ENCODE measurements at places on chromosomes 5 and 9.

DNA sequence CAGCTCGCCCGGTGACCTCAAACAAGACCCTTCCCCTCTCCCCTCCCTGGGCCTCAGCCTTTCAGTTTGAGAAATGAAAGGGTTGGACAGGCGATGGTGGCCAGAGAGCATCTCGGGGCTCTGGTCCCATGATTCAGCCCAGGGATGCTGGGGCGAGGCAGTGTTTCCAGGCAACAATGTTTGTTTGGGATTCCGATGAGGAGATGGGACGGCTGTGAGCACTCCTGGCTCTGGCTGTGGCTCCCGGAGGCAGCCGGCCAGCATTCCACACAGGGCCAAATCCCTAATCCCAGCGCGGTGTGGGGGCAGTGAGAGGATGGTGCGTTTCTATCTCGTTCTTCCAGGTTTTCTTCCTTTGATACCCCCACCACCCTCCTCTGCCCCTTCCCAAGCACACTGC, 66.0 kb downstream of the HMCN2 start:
- DNase-seq: no peak

DNA sequence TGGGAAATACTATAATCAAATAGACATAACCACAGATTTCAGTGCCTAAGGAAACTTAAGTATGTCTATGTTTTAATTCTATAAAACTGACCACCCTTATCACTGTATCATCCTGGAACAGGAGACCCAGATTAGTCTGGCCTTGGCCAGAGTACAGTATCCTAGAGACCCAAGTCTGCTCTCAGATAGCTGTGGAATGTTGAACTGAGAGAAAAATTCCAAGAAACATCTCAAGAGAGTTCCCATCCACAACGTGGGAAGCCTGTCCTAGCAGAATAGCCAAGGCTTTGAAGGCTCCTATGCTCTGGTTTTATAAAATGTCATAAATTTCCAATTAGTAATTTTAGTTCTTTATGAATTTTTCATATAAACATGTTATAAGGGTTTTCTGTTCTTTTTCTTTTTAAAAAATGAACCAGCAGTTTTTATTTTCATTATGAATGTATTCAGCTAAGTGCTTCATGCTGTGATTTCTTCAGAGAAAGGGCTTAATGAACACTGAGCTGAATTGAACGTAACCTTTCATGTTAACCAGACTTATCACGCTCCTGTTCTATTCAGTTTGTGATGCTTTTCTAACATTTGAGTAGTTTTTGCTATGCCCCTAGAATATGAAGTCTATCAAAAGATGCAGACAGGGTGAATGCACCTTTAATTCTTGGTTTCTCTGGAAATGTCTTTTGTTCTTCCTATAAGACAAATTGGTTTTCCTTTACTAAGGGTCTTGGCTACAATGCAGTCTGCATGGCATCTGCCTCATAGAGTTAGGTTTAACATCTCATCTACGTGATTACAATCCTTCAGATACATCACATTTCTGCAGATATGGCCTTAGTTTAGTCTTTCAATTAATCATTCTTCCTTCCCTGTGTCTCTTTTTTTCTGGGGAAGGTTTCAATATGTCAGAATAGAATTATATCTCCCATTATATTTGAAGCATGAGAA, 230.8 kb downstream of the CYLC2 start:
- DNase-seq: no peak

DNA sequence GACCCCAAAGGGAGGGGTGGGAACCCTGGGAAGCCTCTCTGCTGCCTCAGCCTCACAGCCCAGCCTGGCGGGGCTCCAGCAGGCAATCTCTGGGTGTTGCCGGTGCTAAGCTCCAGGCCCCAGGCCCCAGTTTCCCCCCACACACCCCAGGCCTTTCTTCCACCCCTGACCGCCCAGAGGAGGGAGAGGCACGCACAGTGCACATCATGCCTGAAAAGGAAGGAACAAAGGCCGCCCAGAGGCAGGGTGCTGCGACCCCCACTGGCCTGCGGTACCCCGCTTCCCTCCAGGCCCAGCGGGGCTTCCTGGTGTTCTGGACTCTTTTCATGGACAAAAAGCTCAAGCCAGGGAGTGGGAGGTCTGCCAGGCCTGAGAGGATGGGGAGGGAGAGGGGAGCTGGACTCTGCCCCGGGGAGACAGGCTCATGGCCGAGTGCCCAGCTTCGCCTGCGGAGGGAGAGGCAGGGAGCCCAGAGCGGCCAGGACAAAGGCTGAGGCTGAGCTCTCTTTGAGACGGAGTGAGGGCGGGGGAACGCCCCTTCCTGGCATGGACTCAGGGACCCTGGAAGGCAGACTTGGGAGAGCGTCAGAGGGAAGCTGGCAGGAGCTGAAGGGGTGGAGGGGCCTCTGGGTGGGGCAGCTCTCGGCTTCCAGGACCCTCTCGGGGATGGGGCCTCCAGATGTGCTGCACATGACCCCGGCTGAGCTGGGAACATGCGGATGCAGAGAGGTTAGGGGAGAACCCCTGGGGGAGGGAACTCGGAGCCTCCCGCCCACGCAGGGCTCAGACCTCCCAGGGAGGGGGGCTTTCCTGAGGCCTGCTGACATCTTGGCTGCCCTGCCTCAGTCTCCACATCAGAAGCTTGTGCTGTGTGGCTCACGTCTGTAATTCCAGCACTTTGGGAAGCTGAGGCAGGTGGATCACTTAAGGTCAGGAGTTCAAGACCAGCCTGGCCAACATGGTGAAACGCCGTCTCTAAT, 1.8 kb upstream of the ENTPD2 start:
- no peak for DNase-seq

DNA sequence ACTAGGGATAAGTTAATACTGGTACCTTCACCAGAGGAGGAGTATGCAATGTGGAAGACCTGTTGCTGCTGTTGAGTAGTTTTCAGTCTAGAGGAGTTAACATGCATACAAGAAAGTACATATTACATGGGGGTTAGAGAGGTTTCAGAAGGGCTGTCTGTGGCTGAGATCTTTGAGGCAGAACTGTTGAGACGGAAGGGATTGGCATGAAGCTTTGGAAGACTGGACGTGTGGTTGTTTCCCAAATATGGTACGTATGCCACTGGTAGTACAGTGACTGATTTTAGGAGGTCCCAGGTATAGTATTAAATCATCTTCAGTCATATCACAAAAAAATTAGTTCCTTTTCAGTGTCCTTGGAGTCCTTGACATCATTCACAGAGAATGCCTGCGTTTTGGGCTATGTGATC, 17.6 kb downstream of the TNFAIP8 start:
- no peak for DNase-seq

GRCh38 chr5:44178414-44178813, 210.8 kb downstream of the FGF10 start:
- no peak for DNase-seq

GRCh38 chr9:6870650-6871477, 113.1 kb downstream of the KDM4C start:
- DNase-seq: no peak

- DNase-seq: no peak
These were observed 170.0 kb upstream of the GDNF start for GRCh38 chr5:38009749-38010358.

- no peak for DNase-seq
These were observed 12.7 kb downstream of the EEIG1 start for GRCh38 chr9:127968042-127968441.

DNA sequence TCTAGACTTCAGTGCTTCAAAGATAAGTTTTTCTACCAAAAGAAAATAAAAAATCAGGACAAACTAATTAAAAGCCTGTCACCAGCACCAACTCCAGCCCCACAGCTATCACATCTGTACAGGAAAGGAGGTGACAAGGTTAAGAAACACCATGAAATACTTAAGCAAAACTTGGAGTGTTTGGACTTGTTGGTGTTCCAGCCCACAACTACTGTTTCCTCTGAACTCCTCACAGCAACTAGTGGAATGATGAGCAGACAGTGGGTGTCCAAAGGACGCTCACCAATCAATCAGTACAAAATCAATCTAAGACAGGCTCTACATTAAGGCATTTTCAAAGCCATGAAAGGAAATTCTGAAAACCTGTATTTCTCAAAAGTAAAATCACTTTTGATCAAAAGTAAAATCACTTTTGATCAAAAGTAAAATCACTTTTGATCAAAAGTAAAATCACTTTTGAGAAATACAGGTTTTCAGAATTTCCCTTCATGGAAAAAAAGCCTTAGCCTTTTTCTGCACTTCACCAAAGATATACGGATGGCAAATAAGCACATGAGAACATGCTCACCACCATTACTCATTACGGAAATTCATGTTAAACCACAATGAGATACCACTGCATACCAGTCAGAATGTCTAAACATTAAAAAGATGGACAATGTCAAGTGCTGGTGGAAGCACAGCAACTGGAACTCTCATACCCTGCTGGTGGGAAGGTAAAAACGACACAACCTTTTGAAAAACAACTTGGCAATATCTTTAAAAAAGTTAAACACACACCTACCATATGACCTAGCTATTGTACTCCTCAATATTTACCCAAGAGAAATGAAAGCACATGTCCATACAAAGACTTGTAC, 79.7 kb downstream of the MED27 start:
- no peak for DNase-seq

- DNase-seq: no peak
These were observed 73.8 kb upstream of the RAI14 start for GRCh38 chr5:34582371-34582770.

DNA sequence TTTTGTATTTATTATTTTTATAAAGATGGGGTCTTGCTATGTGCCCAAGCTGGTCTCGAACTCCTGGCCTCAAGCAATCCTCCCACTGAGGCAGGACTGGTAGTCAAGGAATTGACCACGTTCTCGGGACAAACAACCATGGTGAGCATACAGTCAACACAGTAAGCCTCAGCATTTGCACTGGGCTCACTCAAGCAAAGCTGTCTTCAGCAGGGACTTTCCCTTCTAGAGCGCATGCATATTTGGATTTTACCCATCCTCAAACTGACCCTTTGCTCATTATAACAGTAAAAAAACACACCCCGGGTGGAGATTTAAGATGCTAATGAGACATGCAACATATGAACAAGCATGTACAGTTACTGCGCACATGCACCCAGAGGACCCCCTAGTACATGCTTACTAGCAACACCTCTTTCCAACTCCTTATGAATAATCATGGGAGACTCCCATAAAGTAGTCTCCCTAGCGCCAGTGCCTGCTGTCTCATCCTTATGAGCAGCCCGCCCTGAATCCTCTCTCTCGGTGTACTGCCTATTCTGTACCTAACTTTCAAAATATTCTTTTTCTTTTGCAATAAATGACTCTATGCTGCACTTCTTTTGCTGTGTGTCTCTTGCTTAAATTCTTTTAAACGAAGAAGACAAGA, 41.5 kb downstream of the C5orf22 start:
- DNase-seq: no peak

DNA sequence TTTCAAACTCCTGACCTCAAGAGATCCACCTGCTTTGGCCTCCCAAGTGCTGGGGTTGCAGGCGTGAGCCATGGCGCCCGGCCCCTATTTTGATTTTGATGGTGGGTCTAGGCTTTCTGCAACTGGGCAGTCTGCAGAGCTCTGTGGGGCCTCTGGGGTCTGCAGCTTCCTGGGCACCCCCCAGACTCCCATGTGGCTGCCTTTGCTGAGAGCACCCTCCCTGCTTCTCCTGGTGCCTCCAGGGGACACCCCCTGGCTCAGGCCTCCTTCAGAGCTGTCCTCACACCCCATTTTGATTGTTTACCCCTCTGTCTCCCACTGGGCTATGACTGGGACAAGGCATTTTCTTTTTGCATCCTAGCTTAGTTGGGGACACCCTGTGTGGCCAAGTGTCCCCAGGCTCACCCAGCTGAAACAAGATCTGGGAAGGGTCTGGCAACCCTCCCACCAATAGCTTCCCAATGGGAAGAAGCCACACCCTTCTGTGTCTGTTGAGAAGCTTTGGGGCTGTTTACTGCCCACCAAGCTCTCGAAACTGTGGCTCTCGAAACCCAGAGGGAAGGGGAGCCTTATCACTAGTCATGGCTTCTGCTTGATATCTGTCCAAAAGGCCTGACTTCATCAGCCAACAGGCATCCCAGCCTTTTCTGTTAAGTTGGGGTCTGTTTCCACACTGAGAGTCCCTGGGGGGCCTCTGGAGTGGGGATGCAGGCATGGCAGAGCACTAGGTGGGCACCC, 204.4 kb upstream of the IER5L start:
- DNase-seq: no peak

DNA sequence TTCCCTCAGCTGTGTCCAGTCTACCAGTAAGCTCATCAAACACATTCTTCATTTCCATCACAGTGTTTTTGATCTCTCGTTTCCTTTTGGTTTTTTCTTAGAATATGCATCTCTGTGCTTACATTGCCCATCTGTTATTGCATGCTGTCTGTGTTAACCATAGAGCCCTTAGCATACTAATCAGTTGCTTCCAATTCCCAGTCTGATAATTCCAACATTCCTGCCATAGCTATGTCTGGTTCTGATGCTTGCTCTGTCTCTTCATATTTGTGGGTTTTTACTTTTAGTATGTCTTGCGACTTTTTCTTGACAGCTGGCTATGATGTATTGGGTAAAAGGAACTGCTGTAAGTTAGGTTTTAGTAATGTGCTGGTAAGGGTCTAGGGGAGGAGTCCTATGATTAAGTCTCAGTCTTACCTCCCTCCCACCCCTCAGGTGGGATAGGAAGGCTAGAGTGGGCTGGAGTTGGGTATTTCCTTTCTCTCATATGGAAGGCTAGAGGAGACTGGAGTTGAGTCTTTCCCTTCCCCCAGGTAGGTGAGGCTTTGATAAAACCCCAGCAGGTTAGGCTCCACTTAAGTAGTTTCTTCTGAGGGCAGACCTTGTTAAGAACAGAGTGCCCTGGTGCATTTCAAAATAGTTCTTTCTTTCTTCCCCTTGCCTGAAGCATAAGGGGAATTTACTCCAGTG, 99.1 kb upstream of the RASGRF2 start:
- DNase-seq: no peak

DNA sequence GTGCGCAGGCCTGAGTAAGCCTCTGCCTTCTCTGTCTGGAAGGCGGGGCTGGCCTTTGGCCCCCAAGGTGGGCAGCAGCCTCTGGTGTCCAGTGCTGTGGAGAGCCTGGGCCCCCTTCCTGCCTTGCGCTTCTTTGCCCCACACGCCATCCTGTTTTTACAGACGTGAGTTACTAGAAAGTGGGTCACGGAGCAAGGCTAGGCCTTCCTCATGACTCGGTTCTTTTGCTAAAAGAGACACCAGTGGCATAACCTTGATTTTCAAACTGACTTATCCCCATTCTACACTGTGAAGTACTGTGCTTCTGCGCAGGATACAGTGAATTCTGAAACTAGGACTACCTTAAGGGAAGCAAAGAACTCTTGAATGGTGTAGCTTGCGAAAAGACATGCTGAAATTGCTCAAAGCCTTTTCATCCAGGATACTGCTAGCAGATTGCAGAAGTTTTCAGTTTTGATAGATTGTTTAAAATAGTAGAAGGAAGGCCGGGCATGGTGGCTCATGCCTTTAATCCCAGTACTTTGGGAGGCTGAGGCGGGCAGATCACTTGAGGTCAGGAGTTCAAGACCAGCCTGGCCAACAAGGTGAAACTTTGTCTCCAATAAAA, 7.2 kb downstream of the ROPN1L start:
- DNase-seq: no peak

DNA sequence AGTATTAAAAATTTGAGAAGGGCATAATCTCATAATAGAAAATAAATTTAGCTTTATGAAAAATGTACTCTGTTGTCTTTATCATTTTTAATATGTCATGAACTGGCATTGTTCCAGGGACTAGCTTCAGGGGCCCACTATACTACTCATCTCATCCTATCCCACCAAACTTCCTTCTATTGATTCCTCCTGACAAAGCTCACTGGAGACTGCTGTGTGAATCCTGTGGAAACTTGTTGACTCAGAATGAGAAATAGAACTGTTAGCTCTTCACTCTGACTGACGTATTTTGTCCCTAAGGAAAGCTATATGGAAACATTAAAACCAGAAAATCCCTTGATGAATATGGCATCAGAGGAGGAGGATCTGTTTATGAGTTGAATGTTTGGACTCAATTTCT, 29.8 kb upstream of the BNIP1 start:
- no peak for DNase-seq

- DNase-seq: no peak
These were observed 37.4 kb upstream of the ALDH1B1 start for GRCh38 chr9:38355115-38355514.

Data from T-helper 17 cell (primary cell).